ENCODE measurements at places on chromosomes 11 and 22.

DNA sequence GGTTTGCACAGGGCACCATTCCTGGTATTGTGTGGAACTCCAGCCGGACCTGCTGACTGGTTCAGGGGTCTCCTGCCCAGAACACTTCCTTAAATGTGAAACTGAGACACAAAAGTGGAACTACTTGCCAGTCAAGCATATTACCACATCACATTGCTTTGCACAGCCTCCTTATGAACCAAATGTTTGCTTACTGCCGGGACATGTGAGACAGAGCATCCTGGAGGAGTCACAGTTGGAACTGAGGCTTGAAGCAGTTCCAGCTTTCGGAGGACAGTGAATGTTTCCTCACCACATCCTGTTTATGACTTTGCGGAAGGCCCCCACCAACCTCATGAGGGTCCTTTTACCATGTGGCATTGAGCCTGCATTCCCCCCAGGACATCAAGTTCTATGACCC lies 105.8 kb upstream of the ARHGAP42 start:
- DNase-seq, result peak; percentile 17

- no peak for DNase-seq
These were observed 114.2 kb upstream of the PARVA start for GRCh38 chr11:12263141-12263693.

DNA sequence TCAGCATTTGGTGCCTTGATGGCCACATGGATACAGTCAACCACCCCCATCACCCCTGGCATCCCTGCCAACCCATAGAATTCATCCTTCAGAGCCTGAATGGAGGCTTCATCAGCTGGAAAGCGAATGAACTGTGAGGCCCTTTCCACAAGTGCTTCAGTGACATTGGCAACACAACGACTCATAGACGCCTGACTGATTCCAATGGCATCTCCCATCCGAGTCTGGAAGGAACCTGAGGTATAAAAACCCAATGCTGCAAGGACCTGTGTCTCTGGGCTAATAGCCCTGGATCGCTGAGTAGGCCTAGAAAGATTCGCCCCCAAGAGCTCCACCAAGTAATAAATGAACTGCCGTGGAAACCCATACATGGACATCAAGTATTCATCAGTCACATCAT lies 1.3 kb downstream of the HARBI1 start:
- DNase-seq, result no peak

- DNase-seq, result no peak
These were observed 227.1 kb downstream of the DDX10 start for GRCh38 chr11:108891909-108892511.

GRCh38 chr11:131393691-131394090 lies 23.3 kb downstream of the NTM start:
- no peak for DNase-seq

DNA sequence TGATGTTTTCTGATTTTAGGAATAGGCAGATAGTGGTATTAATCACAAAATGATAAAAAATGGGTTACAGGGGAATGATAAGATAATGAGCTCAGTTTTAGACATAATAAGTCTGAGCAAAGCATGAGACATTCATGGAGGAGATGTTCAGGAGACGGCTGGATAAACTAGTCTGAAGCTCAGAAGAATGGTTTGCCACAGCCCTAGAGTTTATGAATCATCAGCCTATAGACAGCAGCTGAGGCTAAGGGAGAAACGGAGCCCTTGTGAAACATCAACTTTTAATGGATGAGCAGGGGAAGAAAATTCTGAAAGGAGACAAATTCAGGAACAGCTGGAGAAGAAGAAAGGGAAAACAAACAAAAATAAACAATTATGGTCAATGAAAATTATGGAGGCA lies 87.2 kb downstream of the RELT start:
- DNase-seq, result peak; percentile 87

GRCh38 chr22:24095826-24096757 lies 85.0 kb downstream of the CABIN1 start:
- no peak for DNase-seq

DNA sequence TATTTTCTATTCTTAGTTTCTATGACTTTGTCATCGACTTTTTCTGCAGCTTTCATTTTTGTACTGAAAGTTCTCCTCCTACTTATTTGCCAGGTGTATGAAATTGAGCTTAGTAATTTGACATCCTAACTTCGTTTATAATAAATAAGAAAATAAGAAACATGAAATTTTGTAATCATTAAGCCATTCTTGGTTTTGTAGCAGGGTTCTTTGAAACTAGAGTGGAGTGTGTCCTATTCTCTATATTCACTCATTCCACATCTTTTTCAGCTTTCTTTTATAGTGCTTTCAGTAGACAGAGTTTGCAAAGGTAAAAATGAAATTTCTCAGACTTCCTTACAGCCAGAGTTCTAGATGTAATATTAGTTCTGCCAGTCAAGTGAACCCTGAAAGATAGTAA lies 47.8 kb downstream of the FANCF start:
- no peak for DNase-seq

DNA sequence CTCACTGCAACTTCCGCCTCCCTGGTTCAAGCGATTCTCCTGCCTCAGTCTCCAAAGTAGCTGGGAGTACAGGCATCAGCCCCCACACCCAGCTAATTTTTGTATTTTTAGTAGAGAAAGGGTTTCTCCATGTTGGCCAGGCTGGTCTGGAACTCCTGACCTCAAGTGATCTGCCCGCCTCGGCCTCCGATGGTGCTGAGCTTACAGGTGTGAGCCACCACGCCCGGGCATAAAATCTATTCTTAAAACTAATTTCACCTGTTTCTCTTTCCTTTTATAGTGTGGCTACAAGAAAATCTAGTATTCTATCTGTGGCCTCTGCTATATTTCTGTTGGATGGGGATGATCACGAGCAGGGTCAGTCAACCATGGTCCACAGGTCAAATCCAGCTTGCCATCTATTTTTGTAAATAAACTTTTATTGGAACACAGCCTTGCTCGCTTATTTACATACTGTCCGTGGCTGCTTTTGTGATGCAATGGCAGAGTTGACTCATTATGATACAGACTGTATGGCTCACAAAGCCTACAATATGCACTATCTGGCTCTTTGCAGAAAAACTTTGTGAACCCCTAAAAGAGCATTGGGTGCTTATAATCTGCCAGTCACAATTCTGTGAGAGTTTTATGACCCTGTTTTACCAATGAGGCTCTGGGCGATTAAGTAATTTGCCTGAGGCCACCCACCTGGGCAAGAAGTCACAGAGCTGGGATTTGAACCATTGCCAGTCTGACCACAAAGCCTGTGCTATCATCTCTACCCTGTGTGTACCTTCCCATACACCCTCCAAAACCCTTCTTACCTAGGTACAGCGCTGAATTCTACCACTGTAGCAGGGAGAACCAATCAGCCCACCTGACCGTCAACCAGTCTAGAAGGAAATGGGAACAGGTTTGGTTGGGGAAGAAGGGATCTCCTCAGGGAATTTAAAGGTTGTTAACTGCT lies 28.3 kb downstream of the SLC1A2 start:
- DNase-seq, result peak; percentile 95

GRCh38 chr11:72330131-72330727 lies 86.3 kb upstream of the PHOX2A start:
- peak; percentile 31 for DNase-seq

DNA sequence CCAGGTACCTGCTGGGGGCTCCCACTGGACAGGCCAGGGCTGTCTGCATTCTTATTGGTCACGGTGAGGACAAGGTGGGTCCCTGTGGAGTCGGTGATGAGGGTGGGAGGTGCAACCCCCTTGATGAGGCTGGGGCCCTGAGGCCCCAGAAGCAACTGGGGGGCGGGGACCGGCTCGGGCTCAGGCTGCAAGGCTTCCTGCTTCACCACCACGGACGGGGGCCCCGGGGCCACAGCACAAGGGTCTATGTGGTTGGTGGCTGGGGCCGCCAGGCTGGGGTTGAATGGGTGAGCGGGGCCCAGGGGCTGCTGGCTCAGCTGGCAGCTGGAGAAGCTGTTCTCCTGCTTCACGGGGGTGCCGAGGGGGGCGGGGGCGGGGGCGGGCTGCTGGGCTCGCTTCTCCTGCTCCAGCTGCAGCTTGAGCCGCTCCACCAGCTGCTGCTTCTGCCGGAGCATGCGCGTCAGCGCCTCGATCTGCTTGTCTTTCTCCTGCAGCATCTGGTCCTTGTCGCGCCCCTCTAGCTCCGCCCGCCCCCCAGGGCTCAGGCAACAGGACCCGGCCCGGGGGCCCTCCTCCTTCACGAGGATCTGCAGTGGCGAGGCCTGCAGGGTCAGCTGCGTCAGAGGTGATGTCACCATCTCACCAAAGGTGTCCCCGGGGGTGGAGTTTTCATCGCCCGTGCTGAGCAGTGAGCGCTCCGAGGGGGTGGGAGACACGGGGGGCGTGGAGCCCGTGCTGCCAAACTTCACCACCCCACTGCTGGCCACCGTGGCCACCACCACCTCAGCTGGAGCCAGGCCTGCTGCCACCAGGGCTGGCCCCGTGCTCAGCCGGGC lies 48.2 kb downstream of the SGSM3 start:
- DNase-seq, result no peak

DNA sequence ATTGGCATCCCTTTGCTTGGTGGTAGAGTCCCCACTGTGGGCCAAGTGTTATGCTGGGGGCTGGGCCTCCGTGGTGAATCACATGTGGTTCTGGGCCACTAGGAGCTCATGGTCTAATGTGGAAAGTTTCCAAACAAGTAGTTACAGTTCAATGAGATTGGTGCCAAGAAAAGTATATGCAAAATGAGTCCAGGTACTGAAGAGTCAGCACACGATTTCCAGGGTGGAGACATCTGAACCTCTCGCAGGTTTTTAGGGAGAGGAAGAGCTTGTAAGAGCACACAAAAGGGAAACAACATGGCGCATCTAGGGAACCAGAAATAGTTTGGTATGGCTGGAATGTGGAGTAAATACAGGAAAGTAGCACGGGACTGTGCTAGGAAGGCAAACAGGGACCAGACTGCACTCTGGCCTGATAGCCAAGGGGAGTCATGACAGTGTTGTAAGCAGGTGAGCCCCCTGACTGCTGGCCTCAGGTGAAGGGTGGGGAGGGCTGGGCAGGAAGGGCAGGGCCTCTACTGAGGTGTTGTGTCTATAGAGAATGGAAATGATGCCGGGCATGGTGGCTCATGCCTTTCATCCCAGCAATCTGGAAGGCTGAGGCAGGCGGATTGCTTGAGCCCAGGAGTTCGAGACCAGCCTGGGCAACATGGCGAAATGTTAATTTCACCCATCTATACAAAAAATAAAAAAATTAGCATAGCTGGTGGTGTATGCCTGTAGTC lies 12.6 kb downstream of the POLR2F start:
- DNase-seq, result no peak

- no peak for DNase-seq
These were observed 745 bp upstream of the ZBTB44 start for GRCh38 chr11:130315354-130315970.

DNA sequence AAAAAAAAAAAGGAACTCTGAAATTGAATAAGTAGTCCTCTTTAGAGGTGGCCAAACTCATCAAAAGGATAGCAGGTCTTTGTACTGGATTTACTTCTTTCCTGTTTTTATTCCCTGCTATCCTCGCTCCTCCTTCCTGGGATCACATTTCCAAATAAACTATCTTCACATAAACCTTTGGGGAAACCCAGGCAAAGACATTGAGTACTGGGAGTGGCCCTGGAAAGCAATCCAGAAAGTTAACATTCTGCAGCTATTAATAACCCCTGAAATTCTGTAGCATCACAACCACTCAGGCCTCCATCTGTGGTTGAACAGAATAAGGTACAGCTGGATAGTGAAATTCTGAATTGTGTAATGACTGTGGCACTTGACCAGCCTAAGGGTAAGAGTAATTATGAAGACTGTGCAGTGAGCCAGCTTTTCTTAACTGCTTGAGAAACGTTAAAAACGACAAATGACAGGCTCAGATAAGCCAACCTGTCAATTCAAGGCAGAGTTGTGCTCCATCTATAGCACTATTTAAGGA lies 58.8 kb downstream of the ISX start:
- no peak for DNase-seq

GRCh38 chr22:37273126-37273845 lies 9.0 kb upstream of the CYTH4 start:
- DNase-seq, result peak; percentile 83

GRCh38 chr11:4074266-4074665 lies 20.3 kb upstream of the RRM1 start:
- DNase-seq, result no peak

GRCh38 chr11:86873573-86874083 lies 73.3 kb downstream of the PRSS23 start:
- DNase-seq, result peak; percentile 1

DNA sequence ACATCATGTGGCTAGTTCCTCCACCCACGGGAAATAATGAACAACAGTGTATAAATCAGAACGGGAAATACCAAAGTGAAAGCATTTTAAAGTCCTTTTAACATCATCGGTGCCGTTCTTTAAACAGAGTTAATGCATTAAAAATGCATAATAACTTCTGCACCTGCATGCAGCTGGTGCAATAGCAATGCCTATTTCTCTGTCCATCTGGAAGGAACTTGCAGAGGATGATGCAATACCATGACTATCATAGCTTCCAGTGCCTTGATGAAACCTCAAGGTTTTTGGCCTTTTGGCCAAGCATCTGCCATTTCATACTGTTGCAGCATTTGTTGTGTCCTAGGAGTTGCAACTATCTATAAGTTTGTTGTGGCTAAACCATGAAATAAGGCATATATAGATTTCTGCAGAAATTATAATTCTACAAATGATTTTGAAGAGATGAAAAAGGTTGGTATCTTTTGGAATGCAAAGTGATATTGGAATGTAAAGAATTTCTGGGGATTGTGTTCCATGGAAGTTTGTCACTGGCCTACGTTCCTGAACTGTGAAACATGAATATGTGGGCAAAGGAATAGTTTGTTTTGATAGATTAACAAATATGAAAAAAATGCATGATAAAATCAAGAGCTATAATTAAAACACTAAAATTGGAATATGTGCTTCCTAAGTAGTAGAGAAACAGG lies 9.8 kb upstream of the EIF3F start:
- peak; percentile 1 for DNase-seq

DNA sequence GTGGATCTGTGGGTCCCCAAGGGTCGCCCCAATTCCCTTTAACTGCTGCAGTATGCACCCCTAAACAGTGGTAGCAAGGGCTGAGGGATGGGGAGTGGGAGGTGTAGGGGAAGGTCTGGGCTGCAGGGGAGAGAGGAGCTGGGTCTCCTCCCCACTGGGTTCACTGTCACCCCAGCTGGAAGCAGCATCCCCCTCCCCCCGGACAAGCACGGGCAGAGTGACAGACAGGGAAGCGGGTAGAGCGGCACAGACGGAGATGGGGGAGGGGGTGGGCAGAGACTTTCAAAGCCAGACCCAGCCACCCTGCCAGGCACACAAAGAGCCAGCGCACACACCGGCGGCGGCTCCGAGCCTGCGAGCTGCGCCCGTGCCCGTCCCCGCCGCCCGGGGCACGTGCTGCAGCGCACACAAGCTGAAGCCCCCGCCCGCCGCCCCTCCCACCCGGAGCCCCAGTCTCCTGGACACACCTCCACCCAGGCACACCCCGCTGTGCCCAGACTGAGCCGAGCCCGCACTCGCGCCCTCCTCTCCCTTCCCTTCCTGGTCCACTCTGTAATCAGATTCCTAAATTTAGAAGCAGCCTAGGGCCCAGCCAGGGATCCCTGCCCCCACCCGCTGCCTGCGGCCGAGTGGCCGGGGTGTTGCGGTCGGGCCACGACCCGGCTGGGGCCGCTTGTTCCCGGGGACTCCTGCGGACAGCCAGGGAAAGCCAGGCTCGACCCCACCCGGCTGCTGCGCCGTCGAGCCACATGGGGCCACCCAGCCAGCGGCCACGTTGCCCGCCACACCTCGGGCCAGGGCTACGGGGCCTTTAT lies 935 bp upstream of the RCOR2 start:
- no peak for DNase-seq

GRCh38 chr11:82960779-82961143 lies 59.2 kb downstream of the DDIAS start:
- no peak for DNase-seq
